Stimulated activated CD4-positive, alpha-beta T cell treated with anti-CD3 and anti-CD28 coated beads, Interleukin-4, amount 100 ng/mL, for 24 hours (primary cell): ENCODE measurements at places on chromosomes 5 and 9.

- DNase-seq = no peak
Observed at GRCh38 chr9:134433909-134434882, 107.9 kb downstream of the RXRA start.

- DNase-seq = no peak
Observed at GRCh38 chr9:134606951-134607731, 34.5 kb upstream of the COL5A1 start.

GRCh38 chr9:95107976-95108375, 209.5 kb downstream of the FANCC start:
- no peak for DNase-seq

GRCh38 chr9:70160686-70161600, 97.8 kb upstream of the SMC5 start:
- no peak for DNase-seq

- no peak for DNase-seq
Observed at GRCh38 chr9:85743275-85744128, 1.7 kb upstream of the AGTPBP1 start.

DNA sequence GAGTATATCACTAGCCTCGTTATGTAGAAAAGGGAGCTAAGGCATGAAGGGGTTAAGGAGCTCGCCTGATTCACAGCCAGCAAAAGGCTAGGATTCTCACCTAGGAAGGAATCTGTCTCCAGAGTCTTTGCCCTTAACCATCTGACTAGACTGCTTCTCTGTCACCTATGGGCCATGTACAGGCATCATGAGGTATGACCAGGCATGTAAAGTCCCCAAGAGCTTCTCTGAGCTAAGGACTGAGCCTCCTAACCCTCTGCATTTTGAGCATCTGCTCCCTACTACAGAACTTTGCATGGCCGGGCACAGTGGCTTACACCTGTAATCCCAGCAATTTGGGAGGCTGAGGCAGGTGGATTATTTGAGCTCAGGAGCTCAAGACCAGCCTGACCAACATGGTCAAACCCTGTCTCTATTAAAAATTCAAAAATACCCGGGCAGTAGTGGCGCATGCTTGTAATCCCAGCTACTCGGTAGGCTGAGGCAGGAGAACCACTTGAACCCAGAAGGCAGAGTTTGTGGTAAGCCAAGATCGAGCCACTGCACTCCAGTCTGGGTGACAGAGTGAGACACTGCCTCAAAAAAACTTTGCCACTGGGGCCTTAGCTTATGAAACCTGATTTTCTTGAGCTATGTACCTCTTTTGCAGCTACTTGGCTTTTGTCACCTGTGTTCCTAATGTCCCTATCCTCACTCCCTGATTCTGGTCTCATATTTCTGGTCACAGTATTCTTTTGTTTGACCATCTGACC, 33.2 kb upstream of the IL7R start:
- no peak for DNase-seq

- no peak for DNase-seq
Observed at GRCh38 chr5:18544421-18544820, 910.2 kb downstream of the TAF11L14 start.

GRCh38 chr9:17793713-17794622, 215.1 kb downstream of the SH3GL2 start:
- DNase-seq = no peak

GRCh38 chr5:117681431-117682254, 1107.0 kb upstream of the SEMA6A start:
- no peak for DNase-seq

DNA sequence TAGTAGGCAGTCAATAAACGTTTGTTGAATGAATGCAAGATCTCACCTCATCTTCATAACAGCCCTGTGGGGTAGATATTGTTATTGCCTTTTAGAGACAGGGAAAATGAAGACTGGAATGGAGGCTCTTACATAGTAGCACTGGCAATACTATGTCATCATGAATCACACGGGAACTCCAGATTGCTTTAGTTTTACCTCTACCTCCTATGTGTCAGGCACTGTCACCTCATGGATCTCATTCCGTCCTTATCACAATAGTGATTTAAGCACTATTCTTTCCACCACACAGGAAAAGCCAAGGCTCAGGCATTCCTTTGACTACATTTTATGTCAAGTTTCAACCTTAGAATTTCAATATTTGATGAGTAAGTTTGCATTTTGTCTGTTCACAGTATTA, 2.9 kb upstream of the EPB41L4B start:
- no peak for DNase-seq

- DNase-seq = no peak
Observed at GRCh38 chr5:171858303-171858702, 72.7 kb downstream of the SMIM23 start.

- DNase-seq = peak; percentile 36
Observed at GRCh38 chr5:135944967-135945560, 9.7 kb downstream of the LECT2 start.

DNA sequence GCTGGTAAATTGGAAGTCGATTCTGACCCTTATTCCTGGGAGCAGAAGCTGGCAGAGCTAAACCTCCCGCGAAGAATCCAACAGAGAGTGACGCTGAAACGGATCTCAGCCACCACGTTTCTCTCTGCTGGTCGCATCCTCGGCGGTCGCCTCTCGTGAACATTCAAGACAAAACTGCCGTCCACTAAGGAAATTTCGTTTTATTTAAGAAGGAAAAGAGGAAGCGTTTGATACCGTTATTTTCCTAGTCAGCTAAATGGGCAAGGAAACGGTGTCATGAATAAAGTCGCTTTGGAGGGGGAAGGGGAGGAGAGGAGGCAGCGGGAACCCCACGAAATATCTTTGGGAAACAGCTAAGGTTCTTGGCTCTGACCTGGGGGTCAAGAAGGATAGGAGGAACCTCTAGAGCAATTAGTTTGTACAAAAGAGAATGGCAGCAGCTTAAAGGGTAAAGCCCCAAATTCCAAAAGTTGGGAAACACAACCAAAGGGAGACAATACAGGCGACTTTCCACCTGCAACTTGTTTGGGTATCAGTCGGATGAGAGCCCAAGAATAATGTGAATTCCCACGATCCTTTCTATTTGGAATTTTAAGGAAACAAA, 1.9 kb downstream of the FOXB2 start:
- no peak for DNase-seq

DNA sequence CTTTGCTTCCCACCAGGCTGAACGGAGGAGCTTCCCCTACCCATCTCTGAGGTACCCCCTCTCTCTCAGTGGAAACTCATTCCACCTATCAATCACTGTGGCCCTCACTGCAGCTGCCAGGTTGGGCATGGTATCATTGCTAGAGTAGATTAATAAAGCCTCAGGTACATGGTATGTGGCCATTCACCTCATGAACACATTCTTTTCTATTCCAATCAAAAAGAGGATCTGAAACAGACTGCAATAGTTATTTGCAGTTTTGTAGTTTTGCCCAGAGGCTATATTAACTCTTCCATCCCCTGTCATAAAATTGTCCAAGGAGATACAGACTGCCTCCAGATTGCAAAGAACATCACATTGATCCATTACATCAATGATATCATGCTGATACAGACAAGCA, 85.8 kb upstream of the MVB12B start:
- DNase-seq = no peak

DNA sequence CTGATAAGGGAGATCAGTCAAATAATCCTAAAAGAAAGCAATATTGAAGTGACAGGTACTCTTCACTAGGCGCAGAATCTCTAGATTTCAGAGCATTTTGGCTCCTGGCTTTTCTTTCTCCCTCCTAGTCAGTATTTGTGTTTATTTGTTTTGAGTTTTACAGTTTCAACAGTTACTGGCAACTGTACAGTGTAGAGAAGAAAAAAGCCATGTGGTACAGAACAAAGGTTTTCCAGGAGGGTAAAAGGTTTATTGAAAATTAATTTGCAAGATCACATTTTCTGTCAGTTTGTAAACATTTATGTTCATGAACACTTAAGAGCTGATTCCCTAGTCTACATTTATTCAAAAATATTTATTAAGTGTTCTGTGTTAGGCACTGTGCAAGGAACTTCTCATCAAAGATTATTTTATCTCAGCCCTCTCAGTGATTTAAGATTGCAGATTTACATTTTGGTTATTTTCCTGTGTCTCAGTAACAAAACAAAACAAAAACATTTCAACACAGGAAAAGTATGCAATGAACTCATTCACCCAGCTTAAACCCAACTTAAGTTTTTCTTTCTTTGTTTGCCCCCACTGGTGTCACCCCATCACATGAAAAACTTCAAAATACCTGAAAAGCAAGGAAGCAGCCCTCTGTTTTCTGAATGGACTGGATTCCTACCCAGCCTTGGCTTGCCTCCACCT, 12.9 kb downstream of the MINAR2 start:
- no peak for DNase-seq

GRCh38 chr5:3654515-3654914, 58.9 kb downstream of the IRX1 start:
- no peak for DNase-seq

DNA sequence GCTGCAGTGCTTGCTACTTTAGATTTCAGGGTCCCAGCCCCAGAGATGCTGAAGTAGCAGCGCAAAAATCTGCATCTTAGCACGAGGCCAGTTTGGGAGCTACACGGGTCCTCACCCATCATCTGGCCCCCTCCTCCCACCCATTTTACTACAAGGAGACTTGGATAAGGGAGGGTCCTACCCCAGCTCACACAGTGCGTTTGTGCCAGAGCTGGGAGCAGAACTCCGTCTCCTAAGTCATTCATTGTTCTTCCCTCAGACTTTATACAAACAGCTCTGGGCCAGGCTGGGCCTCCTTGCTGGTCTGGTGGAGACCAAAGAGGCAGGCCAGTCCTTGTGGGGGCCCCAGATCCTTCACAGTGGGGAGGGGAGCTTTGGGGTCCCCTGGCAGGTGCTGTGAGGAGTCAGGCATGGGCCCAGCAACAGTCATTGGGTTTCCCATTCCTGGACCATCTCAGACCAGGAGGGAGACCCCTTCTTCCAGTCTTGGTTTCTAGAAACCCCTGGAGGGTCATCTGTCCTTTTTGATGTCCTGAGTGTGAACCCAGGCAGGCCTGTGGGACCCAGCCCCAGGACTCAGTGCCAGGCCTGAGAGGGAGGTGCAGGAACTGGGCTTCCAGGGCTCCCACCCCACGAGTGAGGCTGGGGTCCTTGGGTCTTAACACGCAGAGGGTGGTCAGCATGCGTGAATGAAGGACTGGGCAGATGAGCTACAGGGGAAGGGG, 2.3 kb upstream of the IL17B start:
- DNase-seq = no peak

GRCh38 chr5:175597718-175598117, 60.2 kb upstream of the HRH2 start:
- DNase-seq = no peak

GRCh38 chr5:158070859-158071258, 211.9 kb upstream of the CLINT1 start:
- no peak for DNase-seq

GRCh38 chr5:122390154-122390553, 78.1 kb downstream of the SNCAIP start:
- DNase-seq = no peak

DNA sequence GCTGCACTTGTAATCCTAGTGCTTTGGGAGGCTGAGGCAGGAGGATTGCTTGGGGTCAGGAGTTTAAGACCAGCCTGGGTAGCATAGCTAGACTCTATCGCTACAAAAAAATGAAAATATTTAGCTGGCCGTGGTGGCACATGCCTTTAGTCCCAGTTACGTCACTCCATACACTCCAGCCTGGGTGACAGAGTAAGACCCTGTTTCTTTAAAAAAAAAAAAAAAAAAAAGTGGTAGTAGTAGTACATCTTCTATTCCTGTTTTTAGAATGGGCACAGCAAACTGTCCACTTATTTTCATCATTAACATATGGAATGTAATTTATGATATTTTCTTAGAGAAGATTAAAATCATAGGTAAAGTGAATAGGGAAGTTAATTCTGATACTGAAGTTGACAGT, 48.2 kb downstream of the TRIO start:
- DNase-seq = no peak

DNA sequence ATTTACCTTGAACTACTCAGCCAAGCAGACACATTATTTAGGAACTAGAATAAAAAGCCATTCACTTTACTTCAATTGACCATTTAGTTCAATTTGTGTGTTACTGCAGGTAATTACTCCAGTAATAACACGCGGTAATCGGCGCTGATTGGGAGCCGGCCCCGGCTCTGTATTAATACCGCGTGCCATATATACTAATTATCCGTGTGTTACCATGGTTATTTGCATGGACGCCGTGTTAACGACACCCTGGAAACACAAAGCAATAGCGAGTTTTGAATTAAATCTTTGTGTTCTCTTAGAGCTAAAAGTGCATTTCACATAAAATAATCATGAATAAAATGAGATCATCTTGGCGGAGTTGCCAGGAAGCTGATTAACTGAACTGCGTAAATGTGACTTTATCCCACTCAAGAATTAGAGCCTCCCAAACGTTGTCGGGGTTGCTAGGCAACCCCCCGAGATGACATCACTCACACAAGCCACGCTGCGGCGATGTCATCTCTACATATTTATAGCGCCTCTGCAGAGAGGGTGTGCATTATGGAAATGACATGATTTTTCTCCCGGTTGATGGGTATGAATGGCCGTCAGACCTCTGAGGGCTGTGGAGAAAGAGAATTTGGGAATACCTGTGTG, 41.4 kb upstream of the RNU6ATAC start:
- DNase-seq = no peak

DNA sequence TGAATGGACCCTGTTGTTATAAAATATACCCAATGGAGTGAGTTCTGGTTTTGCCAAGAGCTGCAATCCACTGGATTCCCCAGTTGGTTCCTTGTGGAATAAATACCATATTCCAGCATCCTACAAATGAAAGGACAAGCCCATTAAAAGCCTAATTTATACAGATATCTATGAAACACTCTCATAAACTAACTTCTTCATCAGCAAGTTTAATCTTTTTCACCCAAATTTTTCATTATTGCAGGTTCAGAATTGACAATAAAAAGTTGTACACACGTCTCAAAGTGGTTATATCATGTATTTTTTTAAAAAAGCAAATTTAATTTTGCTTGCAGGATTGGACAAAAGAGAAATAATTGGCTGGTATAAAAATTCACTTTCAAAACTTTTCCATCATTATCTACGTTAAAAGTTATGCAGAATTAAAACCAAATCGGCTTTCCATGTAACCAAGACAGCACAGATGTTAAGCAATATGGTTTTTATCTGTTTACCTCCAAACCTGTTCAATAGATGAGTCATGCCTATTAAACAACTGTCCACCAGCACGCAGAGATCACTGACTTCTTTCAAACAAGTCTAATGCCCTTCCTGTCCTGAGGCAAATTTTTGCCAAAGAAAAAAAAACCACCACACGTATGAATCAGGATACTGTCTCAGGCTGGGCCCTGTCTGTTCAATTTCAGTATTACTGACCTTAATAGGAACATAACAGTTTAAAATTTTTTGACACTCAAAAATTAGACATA, 42.5 kb downstream of the CEMIP2 start:
- no peak for DNase-seq

GRCh38 chr9:93299418-93300174, 115.7 kb downstream of the WNK2 start:
- DNase-seq = no peak

- no peak for DNase-seq
Observed at GRCh38 chr9:124381170-124381945, 33.9 kb downstream of the PSMB7 start.

- no peak for DNase-seq
Observed at GRCh38 chr5:171666815-171667214, 118.8 kb upstream of the SMIM23 start.

- DNase-seq = no peak
Observed at GRCh38 chr5:66653325-66653724, 57.1 kb downstream of the MAST4 start.

- DNase-seq = no peak
Observed at GRCh38 chr5:170848033-170848432, 13.8 kb upstream of the RANBP17 start.

- no peak for DNase-seq
Observed at GRCh38 chr5:41087461-41087860, 16.3 kb upstream of the MROH2B start.
